ENCODE measurements at places on chromosomes 1 and 21.
A peak's percentile ranks its signal among the peaks of the same experiment; 100 is the strongest.

- no peaks in the 10 kb centered on the region for H3K27me3 ChIP-seq
- no peaks in the 10 kb centered on the region for H3K4me1 ChIP-seq
- no peak for DNase-seq
- no peak overlapping the region for H3K4me3 ChIP-seq
- no peak overlapping the region for H3K27ac ChIP-seq
Measured at GRCh38 chr1:187454010-187454409, 625.3 kb downstream of the PLA2G4A start.

GRCh38 chr21:37368541-37369279 lies 2.1 kb downstream of the DYRK1A start:
- DNase-seq = no peak
- H3K27me3 ChIP-seq = no peaks in the 10 kb centered on the region
- H3K36me3 ChIP-seq = peaks cover 13% of the 10 kb centered on the region

GRCh38 chr1:153882296-153882912 lies 40.4 kb downstream of the GATAD2B start:
- peaks cover 8% of the 10 kb centered on the region for H3K4me1 ChIP-seq
- H3K4me3 ChIP-seq = no peak overlapping the region
- H3K27ac ChIP-seq = no peak overlapping the region
- DNase-seq = no peak

- no peaks in the 10 kb centered on the region for H3K27me3 ChIP-seq
- H3K36me3 ChIP-seq = no peaks in the 10 kb centered on the region
- no peak overlapping the region for H3K4me3 ChIP-seq
- no peaks in the 10 kb centered on the region for H3K4me1 ChIP-seq
- DNase-seq = no peak
- H3K27ac ChIP-seq = no peak overlapping the region
Measured at GRCh38 chr1:3548156-3548893, 63.0 kb downstream of the MEGF6 start.

DNA sequence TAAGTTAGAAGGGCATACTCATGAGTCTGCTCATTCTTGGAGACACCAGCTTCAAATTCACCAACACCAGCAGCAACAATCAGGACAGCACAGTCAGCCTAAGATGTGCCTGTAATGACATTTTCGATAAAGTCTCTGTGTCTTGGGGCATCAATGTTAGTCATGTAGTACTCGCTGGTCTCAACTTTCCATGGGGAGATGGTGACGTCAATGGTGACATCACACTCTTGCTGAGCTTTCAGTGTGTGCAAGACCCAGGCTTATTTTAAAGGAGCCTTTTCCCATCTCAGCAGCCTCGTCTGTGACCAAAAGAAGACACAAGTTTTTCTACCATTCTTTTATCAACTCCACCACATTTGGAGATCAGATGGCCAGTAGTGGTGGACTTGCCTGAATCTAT lies 75.5 kb downstream of the SERINC2 start:
- peaks cover 8% of the 10 kb centered on the region for H3K27me3 ChIP-seq
- no peak overlapping the region for H3K4me3 ChIP-seq
- no peak for DNase-seq

DNA sequence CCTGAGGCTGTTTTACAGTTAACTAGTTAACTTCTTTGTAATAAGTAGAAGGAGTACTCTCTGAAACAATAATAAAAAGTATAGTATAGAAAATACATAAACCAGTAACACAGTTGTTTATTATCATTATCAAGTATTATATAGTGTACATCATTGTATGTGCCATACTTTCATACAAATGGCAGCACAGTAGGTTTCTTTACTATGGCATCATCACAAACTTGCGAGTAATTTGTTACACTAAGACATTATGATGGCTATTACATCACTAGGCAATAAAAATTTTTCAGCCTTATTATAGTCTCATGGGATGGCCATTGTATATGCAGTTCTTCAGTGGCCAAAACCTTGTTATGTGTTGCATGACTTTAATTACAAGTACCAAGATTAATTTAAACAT lies 1376.5 kb upstream of the ADGRL2 start:
- H3K36me3 ChIP-seq = no peaks in the 10 kb centered on the region
- H3K4me1 ChIP-seq = no peaks in the 10 kb centered on the region
- no peaks in the 10 kb centered on the region for H3K27me3 ChIP-seq
- no peak overlapping the region for H3K27ac ChIP-seq
- no peak for DNase-seq
- no peak overlapping the region for H3K4me3 ChIP-seq

DNA sequence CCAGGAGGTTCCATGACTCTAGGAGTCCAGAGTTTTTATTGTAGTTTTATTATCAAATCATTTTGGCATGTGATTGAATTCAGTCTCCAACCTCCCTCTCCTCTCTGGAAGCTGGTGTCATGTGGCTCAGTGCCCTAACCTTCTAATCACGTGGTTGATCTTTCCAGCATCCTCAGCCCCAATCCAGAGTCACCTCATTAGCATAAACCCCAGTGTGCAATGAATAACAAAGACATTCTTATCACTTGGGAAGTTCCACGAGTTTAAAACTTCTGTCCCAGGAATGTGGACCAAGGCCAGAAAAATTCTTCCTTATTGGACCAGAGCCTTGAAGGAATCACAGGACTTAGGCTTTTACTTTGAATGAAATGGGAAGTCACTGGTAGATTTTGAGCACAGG lies 52.2 kb downstream of the KIRREL1 start:
- H3K27me3 ChIP-seq = peaks cover 9% of the 10 kb centered on the region
- no peaks in the 10 kb centered on the region for H3K4me1 ChIP-seq
- DNase-seq = no peak
- no peaks in the 10 kb centered on the region for H3K36me3 ChIP-seq

DNA sequence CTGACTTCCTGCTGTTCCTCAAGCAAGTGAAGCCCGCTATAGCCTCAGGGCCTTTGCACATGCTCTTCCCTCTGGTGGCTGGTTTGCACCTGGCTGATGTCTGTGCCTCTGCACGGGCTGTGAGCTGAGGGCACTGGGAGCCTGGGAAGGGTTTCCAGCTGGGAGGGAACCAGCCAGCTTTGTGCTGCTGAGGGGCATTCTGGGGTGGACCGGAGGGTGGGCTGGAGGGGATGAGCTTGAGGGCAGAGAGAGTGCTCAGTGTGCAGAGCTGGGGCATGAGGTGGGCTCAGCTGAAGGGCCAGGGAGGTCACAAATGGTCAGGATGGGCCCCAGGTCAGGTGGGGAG lies 305.7 kb downstream of the MATN1 start:
- no peak for DNase-seq
- H3K36me3 ChIP-seq = no peaks in the 10 kb centered on the region
- H3K4me3 ChIP-seq = no peak overlapping the region
- no peak overlapping the region for H3K27ac ChIP-seq
- H3K4me1 ChIP-seq = no peaks in the 10 kb centered on the region

- H3K4me1 ChIP-seq = peaks cover 6% of the 10 kb centered on the region
- H3K27me3 ChIP-seq = no peaks in the 10 kb centered on the region
- no peaks in the 10 kb centered on the region for H3K36me3 ChIP-seq
Measured at GRCh38 chr1:178536844-178537371, 24.0 kb downstream of the TEX35 start.

DNA sequence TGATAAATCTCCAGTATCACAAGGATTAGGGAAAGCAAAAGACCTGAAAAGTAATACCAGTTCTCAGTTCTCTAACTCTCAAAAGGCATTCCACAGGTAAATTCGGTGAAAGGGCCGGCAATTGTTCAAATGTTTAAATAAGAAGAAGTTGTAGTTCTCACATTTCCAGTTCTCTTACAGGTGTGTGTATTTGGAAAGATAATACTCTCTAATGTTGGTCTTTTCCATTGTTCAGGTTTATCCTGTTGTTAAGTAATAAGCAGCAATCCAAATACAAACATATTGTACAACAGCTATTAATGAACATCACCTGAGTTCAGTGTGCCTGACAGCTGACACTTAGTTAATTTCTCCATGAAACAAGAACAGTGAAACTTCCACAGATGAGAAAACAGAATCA lies 13.2 kb upstream of the PRKAB2 start:
- H3K36me3 ChIP-seq = no peaks in the 10 kb centered on the region
- no peak overlapping the region for H3K4me3 ChIP-seq
- no peak for DNase-seq
- H3K27ac ChIP-seq = no peak overlapping the region
- H3K4me1 ChIP-seq = no peaks in the 10 kb centered on the region

GRCh38 chr1:160628799-160629263 lies 18.0 kb downstream of the SLAMF1 start:
- H3K27ac ChIP-seq = peak overlapping the region; percentile 99
- DNase-seq = peak; percentile 56
- peak overlapping the region; percentile 62 for H3K4me3 ChIP-seq
- no peaks in the 10 kb centered on the region for H3K27me3 ChIP-seq
- peaks cover 89% of the 10 kb centered on the region for H3K36me3 ChIP-seq
- peaks cover 96% of the 10 kb centered on the region for H3K4me1 ChIP-seq

GRCh38 chr1:10888291-10888690 lies 91.8 kb upstream of the CASZ1 start:
- DNase-seq = no peak
- H3K27me3 ChIP-seq = peaks cover 49% of the 10 kb centered on the region
- H3K27ac ChIP-seq = no peak overlapping the region
- H3K36me3 ChIP-seq = no peaks in the 10 kb centered on the region

DNA sequence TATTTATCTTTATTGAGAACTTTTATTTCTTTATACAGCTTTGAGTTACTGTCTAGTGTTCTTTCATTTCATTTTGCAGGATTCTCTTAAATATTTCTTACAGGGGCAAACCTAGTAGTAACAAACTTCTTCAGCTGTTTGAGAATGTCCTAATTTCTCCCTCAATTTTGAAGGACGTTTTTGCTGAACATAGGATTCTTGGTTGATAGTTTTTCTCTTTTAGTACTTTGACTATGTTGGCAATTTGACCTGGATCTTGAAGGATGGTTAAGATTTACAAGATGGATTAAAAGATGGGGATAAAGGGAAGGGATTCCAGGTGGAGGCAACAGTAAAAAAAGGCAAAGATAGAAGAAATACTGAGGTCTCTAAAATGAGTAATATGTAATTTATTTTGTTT lies 38.9 kb downstream of the XPR1 start:
- H3K36me3 ChIP-seq = peaks cover 40% of the 10 kb centered on the region
- H3K27me3 ChIP-seq = no peaks in the 10 kb centered on the region
- no peak for DNase-seq
- H3K4me1 ChIP-seq = peaks cover 6% of the 10 kb centered on the region
- no peak overlapping the region for H3K27ac ChIP-seq

- peak; percentile 52 for DNase-seq
- peaks cover 72% of the 10 kb centered on the region for H3K27me3 ChIP-seq
- H3K4me3 ChIP-seq = peak overlapping the region; percentile 67
- peaks cover 24% of the 10 kb centered on the region for H3K4me1 ChIP-seq
- H3K27ac ChIP-seq = no peak overlapping the region
Measured at GRCh38 chr1:85580872-85581801, 576 bp downstream of the CCN1 start.

DNA sequence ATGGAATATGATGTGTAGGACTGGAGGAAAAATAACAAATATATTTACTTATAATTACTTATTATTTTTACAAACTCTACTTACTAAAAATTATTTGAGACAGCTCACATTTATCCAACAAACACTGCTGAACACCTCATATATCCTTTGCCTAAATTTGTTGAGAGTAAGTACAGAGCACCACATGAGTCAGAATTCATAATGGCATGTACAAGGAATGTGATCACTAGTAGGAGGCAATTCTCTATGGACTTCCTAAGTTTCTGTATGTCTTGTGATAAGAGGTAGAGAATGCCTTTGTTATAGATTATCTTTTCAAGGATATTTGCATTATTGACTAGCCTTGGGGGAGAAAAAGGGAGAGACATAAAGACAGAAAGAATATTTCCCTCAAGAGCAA lies 8.2 kb upstream of the ST6GALNAC3 start:
- H3K27me3 ChIP-seq = peaks cover 16% of the 10 kb centered on the region
- H3K4me1 ChIP-seq = no peaks in the 10 kb centered on the region
- no peaks in the 10 kb centered on the region for H3K36me3 ChIP-seq
- no peak overlapping the region for H3K4me3 ChIP-seq

- peaks cover 4% of the 10 kb centered on the region for H3K4me1 ChIP-seq
- no peak overlapping the region for H3K4me3 ChIP-seq
- H3K27ac ChIP-seq = no peak overlapping the region
- no peaks in the 10 kb centered on the region for H3K36me3 ChIP-seq
Measured at GRCh38 chr21:41226853-41227252, 58.9 kb downstream of the BACE2 start.

GRCh38 chr1:6123083-6123482 lies 57.0 kb downstream of the CHD5 start:
- H3K27ac ChIP-seq = no peak overlapping the region
- H3K4me1 ChIP-seq = peaks cover 2% of the 10 kb centered on the region
- no peaks in the 10 kb centered on the region for H3K36me3 ChIP-seq
- peaks cover 1% of the 10 kb centered on the region for H3K27me3 ChIP-seq
